ENCODE measurements at places on chromosomes 7 and 10.

DNA sequence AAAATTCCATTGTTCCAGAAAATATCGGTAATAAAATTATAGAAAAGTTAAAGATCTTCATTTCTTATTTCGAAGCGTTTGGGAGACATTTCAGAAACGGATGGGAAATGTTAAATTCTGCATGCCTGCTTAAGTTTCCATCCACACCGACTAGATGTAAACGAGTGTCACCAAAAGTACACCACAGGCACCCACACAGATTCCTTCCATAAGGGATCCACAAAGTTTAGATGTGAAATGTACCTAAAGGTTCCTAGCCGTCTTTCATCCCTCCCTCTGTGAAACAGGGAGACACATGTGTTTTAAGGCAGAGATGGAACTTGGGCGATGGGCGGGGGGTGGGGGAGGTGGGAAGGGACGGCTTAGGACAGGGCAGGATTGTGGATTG is 621 bp upstream of the CAV1 start:
- no peak for DNase-seq

- no peak for DNase-seq
Observed at GRCh38 chr10:71622154-71622526, 97.4 kb downstream of the C10orf105 start.

DNA sequence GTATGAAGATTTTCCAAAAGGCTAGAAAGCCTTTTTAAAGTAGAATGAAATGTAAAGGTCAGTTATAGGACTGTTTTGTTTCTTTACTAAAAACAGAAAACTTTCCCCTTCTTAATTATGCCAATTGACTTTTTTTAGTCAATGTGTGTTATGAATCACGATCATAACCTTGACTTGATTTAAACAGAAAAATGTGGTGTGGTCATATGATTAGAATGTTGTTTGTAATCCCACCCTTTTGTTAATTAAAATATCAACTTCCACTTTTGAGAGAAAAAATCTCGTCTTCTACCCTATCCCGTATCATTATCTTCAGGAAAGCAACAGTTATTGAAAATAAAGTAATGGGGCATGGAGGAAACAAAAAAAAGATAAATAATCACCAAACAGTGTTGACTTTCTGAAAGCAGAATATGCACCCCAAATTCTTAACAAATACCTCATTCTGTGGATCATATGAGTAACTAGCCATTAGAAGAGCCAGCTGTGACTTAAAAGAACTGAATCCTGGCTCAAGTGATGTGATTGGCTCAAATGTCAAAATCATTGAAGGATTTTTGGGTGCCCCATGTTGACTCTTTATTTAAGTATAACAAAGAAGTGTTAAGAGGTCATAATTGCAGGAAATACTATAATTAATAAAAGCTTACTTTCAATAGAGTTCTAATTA is 32.3 kb upstream of the SLC16A12 start:
- no peak for DNase-seq

GRCh38 chr7:31688996-31689395 is 2.0 kb downstream of the PPP1R17 start:
- DNase-seq = no peak

GRCh38 chr7:130276796-130277762 is 10.4 kb downstream of the CPA2 start:
- no peak for DNase-seq

DNA sequence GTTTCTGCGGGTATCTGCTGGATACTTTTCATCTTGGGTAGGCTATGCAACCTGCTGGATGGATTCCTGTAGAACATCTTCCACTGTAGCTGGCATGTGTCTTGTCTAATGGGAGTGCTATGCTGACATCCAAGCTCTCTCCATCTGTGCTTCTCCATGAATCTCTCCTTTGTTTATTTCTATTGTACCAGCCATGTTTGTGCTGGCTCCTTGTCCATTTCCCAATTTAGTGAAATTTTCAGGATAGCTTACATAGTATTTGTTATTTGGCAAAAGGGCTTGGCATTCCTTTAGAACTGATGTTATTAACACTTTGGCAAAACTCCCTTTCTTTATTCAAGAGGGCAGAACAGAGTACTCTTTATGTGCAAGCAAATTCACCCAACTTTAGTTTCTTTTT is 198.0 kb downstream of the CSTF2T start:
- DNase-seq = no peak

- no peak for DNase-seq
Observed at GRCh38 chr7:29915481-29916215, 74.0 kb downstream of the SCRN1 start.

- DNase-seq = peak; percentile 32
Observed at GRCh38 chr10:71432101-71432905, 35.6 kb downstream of the CDH23 start.

- no peak for DNase-seq
Observed at GRCh38 chr10:125135771-125136035, 24.7 kb downstream of the CTBP2 start.

DNA sequence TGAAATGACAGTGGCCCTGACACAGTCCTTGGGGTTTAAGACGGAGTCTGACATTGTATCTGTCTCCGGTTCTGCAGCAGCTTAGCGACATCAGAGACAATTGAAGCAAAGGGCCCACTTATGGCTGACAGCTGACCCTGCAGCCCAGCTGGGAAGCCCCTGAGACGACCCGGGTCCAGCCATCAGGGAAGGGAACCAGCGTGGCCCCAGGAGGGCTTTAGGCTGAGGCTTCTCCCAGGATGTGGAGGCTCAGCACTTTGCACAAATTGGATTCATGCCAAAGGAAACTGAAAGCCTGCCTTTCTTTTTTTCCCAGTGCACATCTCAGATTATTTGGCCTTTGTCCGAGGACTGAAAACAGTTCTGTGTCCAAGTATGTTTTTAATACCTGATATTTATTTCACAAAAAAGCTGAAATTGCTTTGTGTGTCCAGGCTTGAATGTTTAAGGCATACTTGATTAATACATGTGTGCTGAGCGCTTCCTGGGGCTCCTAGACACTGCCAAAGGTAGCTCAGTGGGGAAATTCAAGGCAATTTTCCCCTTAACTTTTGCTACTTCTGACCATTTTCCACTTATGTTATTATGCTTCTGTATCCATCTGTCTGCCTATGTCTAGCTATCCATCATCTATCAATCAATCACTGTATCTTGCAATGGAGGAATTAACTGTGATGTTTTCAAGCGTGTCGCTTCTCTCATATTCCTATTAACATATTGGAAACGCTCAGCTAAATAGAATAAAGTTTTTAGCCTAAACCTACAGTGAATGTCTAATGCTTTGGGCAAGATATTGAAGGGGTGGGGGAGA is 34.8 kb downstream of the KLF6 start:
- DNase-seq = no peak

GRCh38 chr7:157281221-157281998 is 55.4 kb upstream of the DNAJB6 start:
- DNase-seq = no peak

- no peak for DNase-seq
Observed at GRCh38 chr10:107436568-107436967, 272.1 kb upstream of the SORCS1 start.

DNA sequence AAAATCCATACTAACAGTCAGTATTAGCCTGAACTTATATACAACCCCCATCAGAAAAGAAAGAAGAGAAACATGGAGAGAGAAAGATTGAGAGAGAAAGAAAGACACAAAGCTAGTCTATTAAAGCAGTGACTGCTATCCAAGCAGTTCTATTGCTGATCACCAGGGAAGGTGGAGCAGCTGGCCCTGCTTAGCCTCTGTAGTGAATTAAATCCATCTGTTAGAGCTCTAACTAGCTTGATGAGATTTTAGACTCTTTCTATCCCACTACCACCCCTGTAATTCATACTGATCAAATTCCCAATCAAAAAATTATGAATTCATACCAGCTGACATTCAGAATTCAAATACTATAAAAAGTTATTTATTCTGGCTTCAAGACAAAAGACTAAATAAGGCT is 486.0 kb upstream of the LRRN3 start:
- DNase-seq = no peak

DNA sequence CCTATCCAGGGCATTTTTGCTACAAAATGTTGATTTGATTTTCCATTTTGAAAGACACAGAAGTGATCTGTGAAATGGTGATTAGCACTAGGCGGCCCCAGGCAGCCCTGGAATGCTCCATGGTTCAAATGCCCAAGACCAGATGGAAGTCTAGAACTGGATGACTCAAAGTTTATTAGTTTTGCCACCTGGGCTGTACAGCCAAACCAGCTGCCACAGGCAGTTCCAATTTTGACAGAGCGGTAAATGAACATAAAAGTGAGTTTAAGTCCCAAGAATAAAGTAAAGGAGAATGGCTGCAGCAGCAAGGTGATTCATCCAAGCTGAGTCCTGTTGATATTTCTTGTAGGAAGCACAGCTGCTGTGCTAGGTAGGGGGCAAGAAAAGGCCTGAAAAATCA is 180.5 kb downstream of the SUGCT start:
- DNase-seq = no peak

DNA sequence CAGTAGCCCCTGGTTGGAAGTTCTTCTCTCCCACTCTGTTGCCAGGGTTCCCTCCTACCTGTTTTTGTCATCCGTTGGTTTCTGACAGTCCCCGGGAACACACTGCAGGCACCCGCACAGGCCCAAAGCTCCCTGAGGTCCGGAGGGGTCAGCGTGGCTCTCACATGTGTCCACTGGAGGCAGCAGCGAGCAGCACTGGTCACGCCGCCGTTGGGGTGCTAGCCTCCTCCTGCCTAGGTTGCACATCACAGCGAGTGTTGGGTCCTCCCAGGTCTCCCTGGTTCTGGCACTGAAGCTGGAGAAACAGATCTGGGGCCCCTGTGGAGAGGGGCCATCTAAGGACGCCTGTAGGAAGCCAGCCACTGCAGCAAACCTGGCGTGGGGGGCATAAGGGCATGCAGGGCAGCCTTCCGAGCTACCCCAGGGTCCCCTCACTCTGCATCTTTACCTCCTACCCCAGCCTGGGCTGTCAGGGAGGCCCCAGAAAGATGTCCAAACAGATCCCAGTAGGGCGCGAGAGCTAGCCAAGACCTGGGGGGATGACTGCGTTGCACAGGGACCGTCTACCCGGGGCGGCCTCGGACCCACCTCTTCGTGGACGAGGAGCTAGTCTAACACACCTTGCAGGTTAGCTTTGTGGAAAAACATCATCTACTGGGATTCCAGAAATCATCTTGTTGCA is 28.9 kb downstream of the LRRC27 start:
- DNase-seq = peak; percentile 49

DNA sequence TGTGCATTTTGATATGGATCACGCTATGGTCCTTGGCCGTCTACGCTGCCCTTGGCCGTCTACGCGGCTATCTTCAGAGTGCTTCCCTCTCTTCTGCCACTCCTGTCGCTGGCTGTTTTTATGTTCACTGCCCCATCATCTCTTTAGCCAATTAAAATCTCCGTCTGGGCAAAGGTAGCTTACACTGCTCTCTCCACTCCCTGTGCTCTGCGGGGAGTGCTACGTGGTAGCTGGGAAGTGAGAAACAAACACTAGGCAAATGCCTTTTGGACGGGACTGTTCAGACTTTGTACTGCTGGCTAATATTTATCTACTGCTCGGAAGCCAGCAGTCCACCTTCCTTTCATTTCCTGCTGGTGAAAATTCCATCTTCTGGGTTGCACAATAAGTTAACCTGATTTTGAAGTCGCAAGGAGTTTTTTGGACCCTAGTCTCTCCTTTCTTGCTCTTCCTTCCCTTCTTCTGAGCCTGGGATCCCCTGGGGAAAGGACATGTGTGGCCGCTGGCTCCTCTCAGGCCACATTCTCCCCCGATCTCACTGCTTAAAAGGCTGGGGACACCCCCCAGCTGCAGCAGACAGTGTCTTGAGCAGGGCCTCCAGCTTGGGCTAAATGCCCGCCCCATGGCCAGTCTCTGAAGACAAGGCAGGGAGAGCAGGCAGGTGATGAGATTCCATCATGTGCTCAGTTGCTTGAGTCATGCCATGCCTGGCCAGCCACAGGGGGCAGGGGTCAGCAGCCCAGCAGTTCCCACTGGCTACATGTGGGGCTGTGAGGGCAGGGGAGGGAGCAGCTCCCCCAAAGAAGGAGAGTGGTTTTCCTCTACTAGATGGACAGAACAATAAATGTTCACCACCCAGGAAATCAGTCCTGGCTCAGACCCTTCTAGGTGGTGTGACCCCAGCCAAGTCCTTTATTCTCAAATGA is 25.5 kb upstream of the RBM33 start:
- DNase-seq = no peak

DNA sequence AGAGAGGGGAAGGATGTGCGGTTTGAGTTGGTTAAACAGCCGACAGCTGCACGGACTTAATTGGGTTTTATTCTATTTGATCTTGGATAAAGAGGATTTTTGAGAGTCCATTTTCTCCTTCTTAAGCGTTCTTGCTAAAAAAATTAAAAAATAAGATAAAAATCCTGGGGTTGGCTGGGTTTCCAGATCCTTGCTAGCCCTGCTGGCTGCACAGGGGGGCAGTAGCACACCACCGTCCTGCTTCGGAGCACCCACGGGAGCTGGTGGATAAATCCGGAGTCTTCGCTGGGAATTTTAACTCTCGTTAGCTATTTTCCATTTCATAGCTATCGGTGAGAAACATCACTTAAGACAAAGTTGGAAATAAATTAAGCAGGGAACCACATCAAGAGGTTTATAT is 792.0 kb downstream of the TYW1 start:
- DNase-seq = no peak

DNA sequence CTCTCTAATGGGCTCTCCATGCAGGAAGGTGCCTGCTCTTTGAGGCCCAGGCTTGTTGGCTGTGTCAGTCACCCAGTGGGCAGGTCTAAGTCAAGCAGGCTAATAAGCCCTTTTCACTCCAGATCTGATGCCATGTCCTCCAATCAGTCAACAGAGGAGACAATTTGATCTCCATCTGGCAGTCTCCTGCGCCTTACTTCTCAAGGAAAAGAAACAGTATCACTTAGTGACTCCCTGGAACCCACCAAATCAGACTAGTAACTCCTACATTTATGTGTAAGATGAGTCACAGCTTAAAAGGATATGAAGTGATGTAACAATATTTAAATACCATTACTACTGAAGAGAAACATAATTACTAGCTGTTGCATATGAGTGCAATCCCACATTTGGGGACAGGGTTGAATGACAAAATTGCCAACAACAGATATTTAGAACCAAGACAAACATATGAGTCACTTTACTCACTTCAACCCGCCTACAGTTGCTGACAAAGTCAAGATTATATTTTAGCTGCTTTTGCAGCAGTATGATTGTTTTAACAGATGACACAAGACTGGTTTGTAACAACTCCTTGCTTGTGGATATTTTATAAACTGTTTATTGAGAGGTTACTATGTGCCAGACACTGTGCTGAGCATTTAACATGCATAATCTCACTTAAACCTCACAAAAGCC is 72.1 kb downstream of the USP6NL start:
- no peak for DNase-seq

GRCh38 chr7:116652793-116653192 is 19.2 kb upstream of the MET start:
- DNase-seq = no peak

DNA sequence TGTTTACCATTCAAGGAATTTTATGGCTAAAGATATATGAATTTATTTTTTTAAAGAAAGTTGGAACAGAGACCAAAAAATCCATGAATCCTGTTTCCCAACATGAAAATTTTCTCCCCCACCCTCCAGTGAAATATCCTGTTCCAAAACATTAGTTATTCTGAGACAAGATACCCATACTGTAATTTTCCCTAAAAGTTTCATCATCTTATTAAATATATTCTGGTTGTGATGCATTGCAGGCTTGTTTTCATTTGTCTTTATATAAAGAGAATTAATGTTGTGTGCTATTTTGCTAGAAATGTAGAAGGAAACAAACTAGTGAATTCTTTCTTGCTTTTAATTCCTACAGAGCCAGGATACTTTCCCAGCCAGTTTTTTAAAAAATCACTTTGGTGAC is 106.6 kb downstream of the EXOC4 start:
- no peak for DNase-seq

- no peak for DNase-seq
Observed at GRCh38 chr10:10956681-10957542, 60.8 kb upstream of the CELF2 start.
